Fibroblast of skin of back (primary cell): ENCODE measurements at places on chromosomes 11 and 22.

- DNase-seq = no peak
Measured at GRCh38 chr11:111361052-111361801, 17.8 kb downstream of the POU2AF1 start.

DNA sequence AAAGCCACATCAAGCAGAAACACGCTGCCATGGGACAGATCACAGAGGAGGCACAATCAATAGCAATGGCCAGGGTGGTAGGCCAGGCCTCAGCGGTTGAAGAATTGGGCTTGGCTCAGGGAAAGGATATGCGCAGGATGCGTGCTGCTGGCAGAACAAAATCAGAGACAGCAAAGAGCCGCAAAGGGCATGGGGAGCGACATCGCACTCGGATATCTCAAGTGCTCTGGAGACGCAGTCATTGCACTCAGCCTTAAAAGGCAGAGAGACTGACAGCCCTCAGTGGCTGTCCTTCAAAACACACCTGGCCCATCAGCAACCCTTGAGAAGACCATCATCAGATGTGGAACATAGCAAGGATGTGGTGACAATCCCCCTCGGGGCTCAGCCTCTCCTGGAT is 50.5 kb downstream of the CSNK2A3 start:
- DNase-seq = no peak

GRCh38 chr11:79291948-79292347 is 148.9 kb downstream of the TENM4 start:
- no peak for DNase-seq

DNA sequence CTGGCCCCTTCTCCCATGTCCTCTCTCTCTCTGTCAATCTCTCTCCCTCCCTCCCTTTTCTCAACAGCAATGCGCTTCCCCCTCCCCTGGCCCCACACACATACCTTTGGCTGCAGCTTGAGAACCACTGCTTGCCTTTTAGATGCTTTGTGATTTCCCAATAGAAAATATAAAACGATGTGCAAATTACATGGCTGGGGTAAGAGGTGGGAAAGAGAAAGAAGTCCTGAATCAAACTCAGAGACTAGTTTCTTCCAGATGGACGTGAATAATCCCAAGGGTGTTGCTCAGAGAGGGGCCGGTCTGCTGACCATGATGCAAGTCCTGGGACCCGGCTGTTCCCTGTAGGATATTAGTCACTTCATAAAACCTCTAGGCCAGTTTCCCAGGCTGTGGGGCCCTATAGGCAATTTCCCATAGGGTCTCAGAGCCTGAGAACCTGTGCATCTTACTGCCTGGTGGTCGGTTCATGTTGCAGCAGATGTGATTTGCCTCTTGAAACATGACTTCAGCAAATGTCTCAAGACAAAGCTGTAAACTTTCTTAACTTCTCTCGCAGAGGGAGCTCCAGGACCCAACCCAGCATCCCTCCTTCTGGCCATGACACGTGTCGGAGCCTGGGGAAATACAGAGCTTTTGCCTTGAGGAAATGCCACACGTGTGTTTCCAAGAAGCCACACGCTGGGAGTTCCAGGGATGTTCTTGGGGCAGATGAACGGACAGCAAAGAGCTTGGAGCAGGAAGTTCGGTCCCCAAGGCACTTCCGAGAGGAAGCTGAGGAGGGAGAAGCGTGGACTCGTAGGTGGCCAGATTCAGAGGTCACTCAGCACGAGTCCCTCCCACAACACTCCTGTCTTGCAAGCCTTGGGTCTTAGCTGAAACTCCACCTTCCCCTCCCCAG is 34.5 kb upstream of the ETS1 start:
- DNase-seq = peak; percentile 87

DNA sequence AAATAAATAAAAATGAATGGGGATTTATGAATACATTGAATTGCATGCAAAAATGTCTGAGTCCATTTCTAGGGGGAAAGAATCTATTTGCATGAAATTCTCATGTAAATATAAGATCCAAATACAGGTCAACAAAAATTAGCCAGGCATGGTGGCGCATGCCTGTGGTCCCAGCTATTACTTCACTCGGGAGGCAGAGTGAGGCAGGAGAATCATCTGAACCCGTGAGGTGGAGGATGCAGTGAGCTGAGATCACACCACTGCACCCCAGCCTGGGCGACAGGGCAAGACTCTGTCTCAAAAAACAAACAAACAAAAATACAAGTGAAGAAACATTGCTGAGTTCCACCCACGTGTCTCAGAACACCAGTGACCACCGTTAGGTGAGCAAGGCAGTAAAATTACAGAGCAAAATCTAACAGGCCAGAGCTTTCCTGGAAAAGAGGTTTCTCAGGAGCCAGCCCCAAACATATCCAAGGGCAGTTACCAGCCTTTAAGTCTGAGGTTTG is 17.3 kb downstream of the PACSIN2 start:
- no peak for DNase-seq

DNA sequence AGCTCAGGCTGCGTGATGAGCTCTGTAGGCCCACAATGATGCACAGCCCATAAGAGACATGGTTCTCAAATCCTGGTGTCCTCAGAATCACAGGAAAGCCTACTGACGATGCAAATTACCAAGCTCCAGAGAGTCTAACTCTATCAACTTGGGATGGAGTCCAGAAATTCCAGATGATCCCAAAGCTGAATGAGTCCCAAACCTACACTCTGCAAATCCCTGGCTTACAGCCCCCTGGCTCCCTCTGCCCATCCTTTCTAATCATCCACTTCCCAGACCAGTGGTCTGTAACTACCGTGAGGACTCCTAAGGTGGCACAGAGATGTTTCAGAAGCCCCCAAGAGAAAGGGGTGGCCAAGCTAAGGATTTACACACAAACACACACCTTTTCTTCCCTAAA is 13.5 kb downstream of the ARFGAP2 start:
- no peak for DNase-seq

DNA sequence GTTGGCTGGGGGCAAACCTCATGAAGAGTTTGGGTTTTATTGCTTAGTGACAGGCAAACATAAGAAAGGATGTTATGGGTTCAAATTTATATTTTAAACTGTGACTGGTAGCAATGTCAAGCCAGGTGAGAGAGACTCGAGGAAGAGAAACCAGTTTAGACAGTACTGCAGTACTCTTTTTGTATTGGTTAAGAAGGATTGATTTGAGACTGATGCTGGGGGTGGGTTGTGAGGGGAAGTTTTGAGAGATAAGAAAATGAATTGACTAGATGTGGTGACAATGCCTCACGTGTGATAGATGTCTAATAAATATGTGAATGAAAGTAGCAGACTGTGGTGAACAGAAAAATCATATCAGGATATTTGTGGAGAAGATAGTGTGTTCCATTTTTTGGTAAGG is 142.4 kb downstream of the DDX10 start:
- no peak for DNase-seq
